Activated T-cell treated with anti-CD3 and anti-CD28 coated beads, Interleukin-2, amount 50 U/mL, for 24 hours (primary cell): ENCODE measurements at places on chromosomes 7 and 10.

DNA sequence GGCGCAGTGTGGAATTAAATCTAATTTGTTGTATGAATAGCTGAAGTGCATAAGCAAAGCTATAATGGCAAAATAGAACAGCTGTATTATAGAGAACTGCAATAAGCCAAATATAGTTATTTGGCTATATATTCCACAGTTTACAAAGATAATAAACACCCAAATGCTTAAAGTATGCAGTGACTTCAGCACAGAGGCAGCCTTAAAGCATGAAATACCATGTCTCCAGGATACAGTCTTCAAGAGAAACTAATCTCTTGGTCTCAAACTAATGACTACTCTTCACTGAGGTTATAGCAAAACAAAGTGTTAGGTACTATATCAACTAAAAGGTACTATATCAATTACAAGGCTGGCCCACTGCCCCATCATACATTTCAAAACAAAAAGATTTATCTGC, 48.0 kb downstream of the NT5C2 start:
- DNase-seq, result no peak

- DNase-seq, result no peak
Observed at GRCh38 chr10:126157189-126157588, 231.1 kb downstream of the ADAM12 start.

GRCh38 chr7:42219447-42219846, 17.6 kb downstream of the GLI3 start:
- no peak for DNase-seq

GRCh38 chr7:56003749-56004148, 39.4 kb downstream of the NIPSNAP2 start:
- DNase-seq, result no peak

DNA sequence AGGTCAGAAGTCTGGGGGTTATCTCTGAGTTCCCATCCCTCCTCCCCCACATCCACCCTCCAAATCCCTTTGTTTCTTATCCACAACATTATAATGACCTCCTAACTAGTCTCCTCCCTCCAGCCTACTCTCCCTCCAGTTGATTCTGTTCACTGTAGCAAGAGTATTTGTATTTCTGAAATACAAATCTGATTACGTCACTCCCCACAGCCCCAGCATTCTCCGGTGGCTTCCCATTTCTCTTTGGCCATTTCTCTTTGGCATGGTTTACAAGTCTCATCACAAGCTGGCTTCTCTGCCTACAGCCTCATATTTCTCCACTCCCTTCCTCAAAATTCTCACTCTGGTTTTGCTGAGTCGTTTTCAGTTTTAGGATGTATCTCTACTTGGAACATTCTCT, 24.6 kb upstream of the MRPS33 start:
- no peak for DNase-seq

DNA sequence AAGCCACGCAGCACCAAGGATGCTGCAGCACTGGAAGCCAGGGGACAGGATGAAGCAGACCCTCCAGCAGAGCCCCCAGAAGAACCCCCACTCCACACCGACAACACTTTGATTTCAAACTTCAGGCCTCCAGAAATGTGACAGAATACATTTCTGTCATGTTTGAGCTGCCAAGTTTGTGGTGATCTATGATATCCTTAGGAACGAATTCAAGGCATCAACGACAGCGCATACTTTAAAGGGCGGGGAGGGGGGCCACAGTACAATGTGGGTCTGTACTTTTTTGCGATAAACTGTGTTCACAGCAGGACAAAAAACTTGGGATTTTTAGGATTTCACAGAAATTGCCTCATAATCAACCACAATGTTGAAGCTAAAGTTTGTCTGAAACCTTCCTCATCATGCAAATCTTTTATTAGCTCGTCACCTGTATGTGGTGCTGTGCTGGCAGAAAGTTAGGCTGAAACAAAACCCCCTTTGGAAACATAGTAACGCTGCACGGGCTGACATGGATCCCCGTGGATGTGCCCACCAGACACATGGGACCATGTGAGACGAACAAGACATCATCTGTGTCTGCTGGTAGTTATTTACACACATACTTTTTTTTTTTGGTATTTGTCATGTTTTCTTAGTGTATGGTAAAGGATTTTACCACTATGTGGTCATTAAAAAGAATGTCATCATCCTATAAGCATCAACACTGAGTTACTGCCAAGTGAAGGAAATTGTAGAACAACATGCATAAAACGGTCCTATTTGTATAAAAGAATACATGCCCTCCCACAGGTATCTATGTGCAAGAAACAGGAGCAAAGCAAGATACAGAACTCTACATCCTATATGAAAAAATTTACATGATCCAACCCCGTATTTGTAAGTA, 113.3 kb upstream of the AFAP1L2 start:
- DNase-seq, result no peak

DNA sequence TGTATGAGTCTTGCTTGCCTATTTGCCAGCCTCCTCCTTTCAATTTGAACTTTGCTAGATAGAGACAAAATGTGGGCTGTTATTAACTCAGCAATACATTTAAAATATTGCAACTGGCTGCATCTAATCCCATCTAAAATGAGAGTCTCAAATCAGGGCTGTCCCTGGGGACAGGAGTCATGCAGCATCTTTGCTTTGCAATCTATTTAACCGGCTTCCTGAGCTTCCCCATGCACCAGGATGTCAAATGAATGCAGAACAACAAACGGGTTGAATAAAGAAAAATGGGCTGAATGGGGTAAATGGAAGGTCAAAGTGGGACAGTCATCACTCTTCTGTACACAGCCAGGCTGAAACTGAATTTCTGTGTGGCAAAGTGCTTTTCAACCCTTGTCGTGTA, 89.2 kb downstream of the AOAH start:
- no peak for DNase-seq
